ENCODE measurements at places on chromosomes 1 and 21. TPM values are rescaled to one million over a fixed set of nuclear protein-coding genes. Genes with fewer than 3 reads are reported as not detected.

The MAP3K21 gene
- 8.5 TPM for total RNA-seq

The FCRL4 gene
- total RNA-seq: not detected

The EFNA3 gene
- 2.2 TPM for total RNA-seq

The APCS gene
- total RNA-seq: not detected

The KIRREL1 gene
- 101 TPM for total RNA-seq

The PTPN7 gene
- total RNA-seq: not detected

The ORC1 gene
- 0.83 TPM for total RNA-seq

The LMOD1 gene
- total RNA-seq: 29.5 TPM

The TLCD4 gene
- 0.73 TPM for total RNA-seq

The PLA2G2F gene
- not detected for total RNA-seq

The THEM5 gene
- not detected for total RNA-seq

The CFAP141 gene
- not detected for total RNA-seq

The FMO5 gene
- total RNA-seq: 0.94 TPM

The ARMH1 gene
- total RNA-seq: 1.5 TPM

The NBPF6 gene
- total RNA-seq: not detected

The RIPK4 gene
- 83.9 TPM for total RNA-seq

The ACKR1 gene
- not detected for total RNA-seq

The KRTAP19-8 gene
- total RNA-seq: not detected

The ZNF648 gene
- 0.07 TPM for total RNA-seq

The CR1 gene
- not detected for total RNA-seq

The LEFTY2 gene
- not detected for total RNA-seq

The ACAP3 gene
- 16.7 TPM for total RNA-seq

The ADORA3 gene
- not detected for total RNA-seq

The FAM3B gene
- 0.17 TPM for total RNA-seq

The DDR2 gene
- 17.0 TPM for total RNA-seq

The CDC73 gene
- total RNA-seq: 27.5 TPM

The CD5L gene
- not detected for total RNA-seq

The MIXL1 gene
- not detected for total RNA-seq

The RASSF5 gene
- 11.5 TPM for total RNA-seq

The C8B gene
- total RNA-seq: not detected

The WNT9A gene
- total RNA-seq: 7.1 TPM

The HORMAD1 gene
- not detected for total RNA-seq

The SPRR2F gene
- total RNA-seq: not detected

The ATG4C gene
- total RNA-seq: 5.0 TPM

The KDM5B gene
- total RNA-seq: 96.9 TPM

The CFHR4 gene
- not detected for total RNA-seq

The BGLAP gene
- not detected for total RNA-seq

The KLHL17 gene
- total RNA-seq: 12.5 TPM

The FCRL6 gene
- not detected for total RNA-seq

The AMY2A gene
- total RNA-seq: not detected

The S100A9 gene
- 95.5 TPM for total RNA-seq

The ZBTB7B gene
- 33.0 TPM for total RNA-seq

The TESK2 gene
- 4.5 TPM for total RNA-seq

The SPATA17 gene
- total RNA-seq: 1.1 TPM

The TNNI3K gene
- not detected for total RNA-seq

The RAD54L gene
- total RNA-seq: 1.2 TPM
